Immature natural killer cell (primary cell): ENCODE measurements at places on chromosomes 1 and 21. TPM values are rescaled to one million over a fixed set of nuclear protein-coding genes. Genes with fewer than 3 reads are reported as not detected.

DNA sequence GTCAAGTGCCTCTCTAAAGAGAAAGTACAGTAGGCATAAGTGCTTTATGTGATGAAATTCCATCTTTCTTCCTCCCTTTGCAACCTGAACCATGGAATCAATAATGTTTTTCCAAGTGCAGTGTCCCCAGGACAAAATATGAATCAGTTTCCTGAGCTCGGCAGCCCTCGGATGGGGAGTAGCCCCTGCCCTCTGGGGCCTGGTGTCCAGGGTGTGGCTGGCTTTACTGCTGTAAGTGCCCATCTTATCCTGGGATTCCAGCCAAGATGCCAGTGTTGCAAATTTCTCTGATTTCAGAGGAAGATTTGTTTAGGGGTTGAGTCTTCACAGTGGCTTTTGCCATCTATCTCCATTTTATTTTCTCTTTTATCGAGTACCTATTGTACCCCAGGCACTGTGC is 40.5 kb upstream of the SRP9 start:
- H3K36me3 ChIP-seq = no peaks in the 10 kb centered on the region
- no peak overlapping the region for H3K27ac ChIP-seq
- H3K27me3 ChIP-seq = peaks cover 3% of the 10 kb centered on the region
- DNase-seq = no peak
- no peak overlapping the region for H3K4me3 ChIP-seq

DNA sequence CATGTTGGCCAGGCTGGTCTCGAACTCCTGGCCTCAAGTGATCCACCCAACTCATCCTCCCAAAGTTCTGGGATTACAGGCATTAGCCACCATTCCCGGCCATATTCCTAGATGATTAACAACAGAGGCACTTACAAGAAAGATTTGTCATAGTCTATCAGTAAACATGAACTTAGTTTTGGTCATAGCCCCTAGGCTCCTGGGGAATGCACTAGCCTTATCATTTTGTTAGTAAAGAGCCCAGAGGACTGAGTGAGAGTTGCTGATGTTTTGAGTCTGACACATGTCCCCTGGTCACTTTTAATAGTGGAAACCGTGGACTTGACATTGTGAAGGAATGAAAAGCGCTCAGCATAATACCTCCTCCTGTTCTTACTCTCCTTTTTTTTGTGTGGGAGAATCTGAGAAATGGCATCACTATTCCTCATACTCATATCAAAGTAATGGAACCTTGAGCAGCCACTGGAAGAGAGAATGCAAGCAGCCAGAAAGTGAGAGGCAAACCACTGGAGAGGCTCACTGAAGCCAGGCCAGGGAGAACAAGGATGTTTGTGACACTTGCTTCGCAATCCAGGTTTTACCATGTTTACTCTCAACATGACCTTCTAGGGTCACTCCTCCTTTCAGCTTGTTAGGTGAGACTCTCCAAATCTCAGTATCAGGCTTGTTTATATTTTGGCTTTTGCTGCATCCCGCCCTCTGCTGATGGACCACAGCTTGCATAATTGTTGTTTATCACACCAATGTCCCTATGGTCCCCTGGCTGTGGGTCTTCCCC is 14.8 kb downstream of the ATP1B1 start:
- H3K4me3 ChIP-seq = no peak overlapping the region
- DNase-seq = no peak
- H3K27me3 ChIP-seq = no peaks in the 10 kb centered on the region
- H3K4me1 ChIP-seq = peaks cover 8% of the 10 kb centered on the region

DNA sequence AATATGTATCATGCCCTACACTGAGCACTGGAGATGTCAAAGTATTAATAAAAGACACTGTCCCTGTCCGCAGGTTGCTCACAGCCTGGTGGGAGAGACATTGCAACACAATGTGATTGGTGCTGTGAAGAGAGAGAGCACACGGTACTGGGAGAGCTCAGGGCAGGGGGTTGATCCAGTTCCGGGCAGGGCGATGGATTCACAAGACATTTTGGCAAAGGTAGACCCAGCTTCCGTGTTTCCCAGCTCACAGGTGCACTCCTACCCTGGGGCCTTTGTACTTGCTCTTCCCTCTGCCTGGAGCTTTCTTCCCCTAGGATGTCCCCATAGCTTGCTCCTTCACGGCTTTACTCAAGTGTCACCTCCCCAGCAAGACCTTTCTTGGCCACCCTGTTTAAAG is 1.4 kb downstream of the PLA2G5 start:
- no peak overlapping the region for H3K4me3 ChIP-seq
- no peak overlapping the region for H3K27ac ChIP-seq
- DNase-seq = no peak
- no peaks in the 10 kb centered on the region for H3K4me1 ChIP-seq

DNA sequence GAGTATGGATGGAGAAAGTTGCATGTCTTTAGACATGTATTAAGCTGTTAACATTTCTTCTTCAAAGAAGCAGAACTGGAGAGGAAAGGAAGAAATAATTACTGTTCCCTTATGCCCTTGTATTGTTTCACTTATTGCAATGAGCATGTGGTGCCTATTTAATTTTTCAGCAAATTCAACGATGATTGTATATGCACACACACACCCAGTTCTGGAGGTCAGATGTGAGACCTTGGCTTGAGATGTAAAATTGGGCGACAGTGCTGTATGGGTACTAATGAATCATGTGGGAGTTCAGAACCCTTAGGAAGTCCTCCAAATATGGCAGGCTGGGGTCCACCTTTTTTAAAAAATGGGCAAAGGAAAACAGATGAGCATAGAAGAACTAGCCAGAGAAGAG is 27.5 kb downstream of the BRINP2 start:
- H3K27ac ChIP-seq = no peak overlapping the region
- H3K4me1 ChIP-seq = no peaks in the 10 kb centered on the region
- H3K4me3 ChIP-seq = no peak overlapping the region
- DNase-seq = no peak
- peaks cover 4% of the 10 kb centered on the region for H3K36me3 ChIP-seq

GRCh38 chr1:25774206-25774803 is 25.7 kb upstream of the SELENON start:
- peak overlapping the region; percentile 0 for H3K27ac ChIP-seq
- peaks cover 22% of the 10 kb centered on the region for H3K4me1 ChIP-seq
- H3K27me3 ChIP-seq = peaks cover 5% of the 10 kb centered on the region

DNA sequence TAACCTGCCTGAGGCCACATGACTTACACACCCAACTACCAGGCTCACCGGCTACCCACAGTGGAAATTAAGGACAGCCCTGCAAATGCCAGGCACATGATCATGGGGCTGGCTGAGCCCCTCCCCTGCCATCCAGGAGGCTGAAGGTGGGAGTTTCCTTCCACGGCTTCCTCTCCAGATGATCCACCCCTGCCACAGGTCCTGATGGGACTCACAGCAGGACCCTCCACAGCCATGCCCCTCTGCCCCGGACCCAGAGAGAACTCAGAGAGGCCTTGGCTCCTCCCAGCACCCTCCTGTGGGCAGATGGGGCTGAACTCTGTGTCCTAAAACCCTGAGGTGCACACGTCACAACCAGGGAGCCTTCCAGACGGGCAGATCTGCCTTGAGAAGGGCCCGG is 29.1 kb upstream of the CASZ1 start:
- DNase-seq = no peak
- H3K4me1 ChIP-seq = no peaks in the 10 kb centered on the region
- H3K27me3 ChIP-seq = peaks cover 2% of the 10 kb centered on the region

- no peak overlapping the region for H3K27ac ChIP-seq
- peaks cover 33% of the 10 kb centered on the region for H3K36me3 ChIP-seq
- H3K4me3 ChIP-seq = no peak overlapping the region
- peaks cover 16% of the 10 kb centered on the region for H3K4me1 ChIP-seq
- no peak for DNase-seq
Measured at GRCh38 chr1:226394462-226394861, 13.4 kb downstream of the PARP1 start.

DNA sequence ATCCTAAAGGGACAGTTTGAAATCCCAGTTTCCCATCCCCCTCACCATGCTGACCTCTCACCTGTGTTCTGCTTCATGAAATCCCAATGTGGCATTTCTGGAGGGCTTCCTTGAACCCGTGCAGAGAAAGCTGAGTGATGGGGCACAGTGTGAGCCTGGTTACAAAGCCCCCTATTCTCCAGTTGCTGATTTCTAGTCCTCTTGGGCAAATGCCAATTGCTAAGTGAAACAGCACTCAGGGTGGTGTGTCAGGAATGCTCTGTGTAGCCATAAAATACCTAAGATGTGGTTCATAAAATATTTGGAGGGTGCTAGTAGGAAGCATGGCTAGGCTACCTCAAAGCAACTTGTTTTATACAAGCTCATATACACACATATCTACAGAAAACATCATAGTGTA is 32.0 kb downstream of the SUSD4 start:
- peaks cover 21% of the 10 kb centered on the region for H3K27me3 ChIP-seq
- no peaks in the 10 kb centered on the region for H3K4me1 ChIP-seq
- H3K4me3 ChIP-seq = no peak overlapping the region
- H3K36me3 ChIP-seq = no peaks in the 10 kb centered on the region

DNA sequence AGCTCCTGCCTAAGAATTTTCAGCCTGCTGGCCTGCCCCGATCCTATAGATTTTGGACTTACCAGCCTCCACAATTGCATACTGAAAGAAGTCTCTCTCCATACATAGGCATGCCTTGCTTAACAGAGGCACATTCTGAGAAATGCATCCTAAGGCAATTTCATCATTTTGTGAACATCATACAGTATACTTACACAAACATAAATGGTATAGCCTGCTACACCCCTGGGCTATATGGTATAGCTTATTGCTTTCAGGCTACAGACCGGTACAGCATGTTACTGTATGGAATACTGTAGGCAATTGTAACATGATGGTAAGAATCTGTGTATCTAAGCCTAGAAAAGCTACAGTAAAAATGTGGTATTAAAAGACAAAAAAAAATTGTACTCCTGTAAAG is 174.7 kb downstream of the NRIP1 start:
- H3K4me3 ChIP-seq = no peak overlapping the region
- no peak overlapping the region for H3K27ac ChIP-seq
- no peaks in the 10 kb centered on the region for H3K4me1 ChIP-seq
- no peaks in the 10 kb centered on the region for H3K36me3 ChIP-seq

- H3K4me3 ChIP-seq = no peak overlapping the region
- no peak for DNase-seq
- H3K27ac ChIP-seq = no peak overlapping the region
- H3K27me3 ChIP-seq = peaks cover 8% of the 10 kb centered on the region
- H3K36me3 ChIP-seq = no peaks in the 10 kb centered on the region
Measured at GRCh38 chr1:77027847-77028246, 160.6 kb downstream of the ST6GALNAC5 start.

The FMO4 gene
- polyA plus RNA-seq = 2.6 TPM
